ENCODE measurements at places on chromosomes 11 and 22. TPM values are rescaled to one million over a fixed set of nuclear protein-coding genes. Genes with fewer than 3 reads are reported as not detected.

GRCh38 chr11:2190657-2191471 is 19.2 kb upstream of the TH start:
- no peak for DNase-seq

- no peak for DNase-seq
Measured at GRCh38 chr22:38611559-38611958, 41.6 kb upstream of the DMC1 start.

DNA sequence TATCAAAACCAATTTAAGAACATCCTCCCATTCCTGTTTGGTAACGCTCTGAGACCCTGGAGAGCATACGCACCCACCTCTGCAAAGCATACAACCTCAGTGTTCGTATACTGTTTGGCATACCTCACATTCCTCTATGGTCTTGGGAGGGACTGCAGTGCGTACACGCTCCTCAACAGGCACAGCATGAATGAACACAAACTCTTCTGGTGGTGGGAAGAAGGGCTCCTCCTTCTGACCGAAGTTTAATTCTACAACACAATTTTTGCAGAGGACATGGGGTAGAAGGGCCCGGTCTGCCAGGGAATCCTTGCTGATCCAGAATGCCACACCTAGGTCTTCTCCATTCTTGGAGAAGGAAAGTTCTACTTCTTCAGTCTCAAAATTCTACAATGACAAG is 5.3 kb downstream of the HNRNPUL2 start:
- DNase-seq, result no peak

GRCh38 chr11:66934950-66935779 is 23.0 kb downstream of the PC start:
- DNase-seq, result no peak

DNA sequence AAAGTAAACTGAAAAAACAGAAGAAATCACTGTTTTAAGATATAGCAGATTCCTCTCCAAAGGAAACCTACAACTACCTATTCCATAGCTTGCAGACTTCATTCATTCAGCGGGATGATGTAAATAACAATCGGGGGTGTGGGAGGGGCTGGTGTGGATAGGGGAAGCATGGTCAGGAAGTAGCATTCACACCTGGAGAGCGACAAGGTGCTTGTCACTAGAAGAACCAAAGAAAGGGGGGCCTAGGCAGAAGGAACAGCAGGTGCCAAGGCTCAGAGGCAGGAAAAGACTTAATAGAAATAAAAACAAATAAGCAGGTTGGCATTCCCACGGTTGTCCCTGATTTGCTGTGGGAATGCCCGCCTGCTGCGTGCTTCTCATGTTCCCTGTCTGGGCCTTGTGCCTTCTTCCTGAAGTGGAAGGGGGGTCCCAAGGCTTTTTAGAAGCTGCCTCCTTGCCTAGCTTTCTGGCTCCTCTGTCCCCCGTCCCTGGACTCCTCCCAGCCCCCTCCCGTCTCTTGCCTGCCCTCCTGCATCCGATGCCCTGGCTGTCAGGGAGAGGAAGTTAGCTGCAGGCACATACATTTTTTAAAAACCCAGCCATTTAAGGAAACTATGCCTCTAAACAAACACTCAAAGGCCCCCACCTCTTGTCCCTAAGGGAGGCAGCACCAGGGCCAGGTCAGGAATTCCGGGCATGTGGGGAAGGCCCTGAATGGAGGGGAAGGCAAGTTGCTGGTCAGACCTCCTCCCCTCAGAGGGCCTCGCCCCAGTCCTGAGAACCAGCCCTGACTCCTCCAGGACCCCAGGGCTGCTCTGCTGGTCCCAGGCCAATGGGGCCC is 54.7 kb upstream of the PRDM11 start:
- DNase-seq, result no peak

DNA sequence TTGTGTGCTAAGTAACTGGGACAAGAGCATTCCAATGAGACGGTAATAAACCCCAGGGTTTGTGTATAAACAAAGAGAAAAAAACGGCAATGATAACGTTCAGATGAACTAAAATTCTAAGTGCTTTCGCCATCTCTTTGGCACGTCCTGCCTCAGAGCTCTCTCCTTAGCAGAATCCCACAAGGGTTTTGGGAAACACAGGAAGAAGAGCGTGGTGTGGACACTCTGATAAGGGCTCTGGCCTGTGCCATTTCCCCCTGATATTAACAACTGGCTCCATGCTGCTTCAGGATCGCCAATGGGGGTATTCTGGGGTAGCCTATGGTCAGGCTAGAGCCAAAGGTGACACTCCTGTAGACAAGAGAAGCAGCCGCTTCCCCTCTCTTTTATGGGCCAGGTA is 18.4 kb downstream of the ABCC8 start:
- DNase-seq, result no peak

DNA sequence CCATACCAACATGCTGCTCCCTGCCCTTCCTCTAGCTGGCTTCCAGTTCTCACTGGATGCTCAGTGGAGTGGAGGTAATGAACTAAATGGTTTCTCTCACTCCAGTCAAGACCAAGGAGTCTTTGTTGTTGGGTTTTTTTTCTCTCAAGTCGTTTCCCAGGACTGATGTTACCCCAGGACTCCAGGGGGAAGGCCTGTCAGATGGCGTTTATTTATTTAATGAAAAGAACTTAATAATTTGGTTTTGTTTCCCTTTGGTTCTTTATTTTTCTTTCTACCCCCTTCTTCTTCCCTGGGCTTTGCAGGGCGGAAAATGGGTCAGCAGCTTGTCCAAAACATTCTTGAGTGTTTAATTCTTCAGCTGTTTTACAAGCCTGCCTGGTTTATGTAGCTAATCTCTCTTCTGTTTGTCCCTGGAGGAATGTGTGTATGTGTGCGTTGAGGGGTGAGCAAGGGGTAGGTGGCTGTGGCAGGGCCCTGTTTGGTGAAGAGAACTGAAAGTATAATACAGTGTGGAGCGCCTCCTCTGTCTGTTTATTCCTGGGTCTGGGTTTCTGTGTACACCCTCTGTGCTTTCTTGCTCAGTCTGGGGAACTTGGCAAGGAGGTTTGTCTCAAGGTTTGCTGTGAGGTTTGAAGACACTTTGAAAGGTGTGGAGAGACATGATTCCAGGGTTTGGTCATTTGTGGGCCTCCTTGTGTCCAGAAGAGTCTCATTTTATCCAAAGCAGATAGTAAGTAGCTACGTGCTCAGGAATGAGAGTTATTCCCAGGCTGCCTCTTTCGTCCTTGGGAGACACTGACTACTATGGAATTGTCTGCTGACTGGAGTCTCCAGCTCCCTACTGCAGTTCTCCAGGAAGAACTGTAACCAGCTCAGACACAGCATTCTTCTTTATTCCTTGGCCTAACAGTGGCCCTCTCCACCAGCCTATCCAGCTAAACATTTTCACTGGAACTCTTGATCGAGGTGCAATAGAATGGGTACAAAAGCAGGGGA is 175.5 kb downstream of the ADAMTS15 start:
- DNase-seq, result no peak

- no peak for DNase-seq
Measured at GRCh38 chr22:18130699-18131429, 19.1 kb upstream of the USP18 start.

DNA sequence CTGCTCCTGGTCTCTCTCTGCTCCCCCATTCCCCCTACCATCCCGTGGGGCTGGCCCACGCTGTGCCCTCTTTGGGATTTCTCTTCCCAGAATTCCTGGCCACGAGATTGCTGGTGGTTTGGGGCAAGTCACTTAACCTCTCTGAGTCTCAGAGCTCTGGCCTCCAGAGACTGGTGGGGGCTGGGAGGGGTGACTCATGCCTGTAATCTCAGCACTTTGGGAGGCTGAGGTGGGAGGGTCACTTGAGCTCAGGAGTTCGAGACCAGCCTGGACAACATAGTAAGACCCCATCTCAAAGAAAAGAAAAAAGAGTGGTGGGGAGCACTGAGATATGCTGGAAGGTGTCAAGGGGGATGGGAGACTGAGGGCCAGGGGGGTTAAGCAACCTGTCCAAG is 18.3 kb downstream of the OTUB1 start:
- no peak for DNase-seq

MYOD1 gene
- 0.15 TPM for total RNA-seq

FERMT3 gene
- total RNA-seq, result 55.8 TPM

CASP12 gene
- not detected for total RNA-seq

MS4A15 gene
- total RNA-seq, result not detected

P2RY2 gene
- not detected for total RNA-seq

HBD gene
- total RNA-seq, result not detected

DCHS1 gene
- 0.14 TPM for total RNA-seq

H19 gene
- total RNA-seq, result 1.5 TPM

ADORA2A gene
- 0.72 TPM for total RNA-seq

Measured in NCI-H460 (cell line).